ENCODE measurements at places on chromosomes 1 and 21.

- no peak for DNase-seq
These were observed 1.3 kb upstream of the SLC30A1 start for GRCh38 chr1:211580303-211580687.

DNA sequence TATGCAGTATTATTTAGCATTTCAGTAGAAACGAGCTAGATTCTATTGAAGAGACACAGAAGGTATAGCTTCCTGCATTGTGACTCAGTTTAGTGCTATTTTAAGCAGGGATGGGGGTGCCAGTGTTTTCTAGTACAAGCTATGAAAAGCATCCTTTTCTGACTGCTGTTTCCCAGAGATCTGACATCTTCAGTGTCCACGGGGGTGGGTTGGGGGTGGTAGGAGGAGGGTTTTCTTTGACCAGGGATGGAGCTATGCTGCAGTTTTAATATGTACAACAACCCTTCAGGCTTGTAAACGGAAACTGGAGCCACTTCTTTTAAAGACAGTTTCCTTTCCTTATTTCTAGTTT, 2.7 kb upstream of the NEGR1 start:
- no peak for DNase-seq

- no peak for DNase-seq
These were observed 215.4 kb downstream of the OLFM3 start for GRCh38 chr1:101781201-101781831.

- DNase-seq, result no peak
These were observed 81.8 kb downstream of the LAMC2 start for GRCh38 chr1:183267646-183268431.

DNA sequence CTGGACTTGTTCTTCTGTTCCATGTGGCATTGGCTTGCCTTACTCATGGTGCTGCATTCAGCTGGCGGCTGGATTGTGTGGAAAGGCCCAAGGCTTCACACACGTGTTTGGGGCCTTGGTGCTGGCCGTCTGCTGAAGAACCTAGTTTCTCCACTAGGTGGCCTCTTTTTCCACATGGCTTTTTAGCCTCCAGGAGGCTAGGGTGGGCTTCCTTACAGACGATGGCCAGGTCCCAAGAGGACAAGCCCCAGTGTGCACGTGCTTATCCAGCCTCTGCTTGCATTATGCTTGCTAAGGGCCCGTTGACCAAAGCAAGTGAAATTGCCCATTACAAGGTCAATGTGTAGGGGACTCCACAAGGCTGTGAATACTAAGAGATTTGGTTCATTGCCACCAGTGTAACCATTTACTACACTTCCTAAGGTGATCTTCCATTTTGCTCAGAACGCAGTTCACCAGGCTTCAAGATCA, 47.5 kb upstream of the FOXO6 start:
- no peak for DNase-seq

- DNase-seq, result no peak
These were observed 181.3 kb downstream of the ATP6V1G3 start for GRCh38 chr1:198359024-198359653.

Data from stimulated activated CD8-positive, alpha-beta memory T cell treated with anti-CD3 and anti-CD28 coated beads, Interleukin-15, amount 100 ng/mL, for 4 hours (primary cell).